Ascending aorta (tissue), 2 donors: ENCODE measurements at places on chromosomes 2 and 18.

- no peak for DNase-seq
Measured at GRCh38 chr2:155026651-155027174, 328.2 kb downstream of the KCNJ3 start.

DNA sequence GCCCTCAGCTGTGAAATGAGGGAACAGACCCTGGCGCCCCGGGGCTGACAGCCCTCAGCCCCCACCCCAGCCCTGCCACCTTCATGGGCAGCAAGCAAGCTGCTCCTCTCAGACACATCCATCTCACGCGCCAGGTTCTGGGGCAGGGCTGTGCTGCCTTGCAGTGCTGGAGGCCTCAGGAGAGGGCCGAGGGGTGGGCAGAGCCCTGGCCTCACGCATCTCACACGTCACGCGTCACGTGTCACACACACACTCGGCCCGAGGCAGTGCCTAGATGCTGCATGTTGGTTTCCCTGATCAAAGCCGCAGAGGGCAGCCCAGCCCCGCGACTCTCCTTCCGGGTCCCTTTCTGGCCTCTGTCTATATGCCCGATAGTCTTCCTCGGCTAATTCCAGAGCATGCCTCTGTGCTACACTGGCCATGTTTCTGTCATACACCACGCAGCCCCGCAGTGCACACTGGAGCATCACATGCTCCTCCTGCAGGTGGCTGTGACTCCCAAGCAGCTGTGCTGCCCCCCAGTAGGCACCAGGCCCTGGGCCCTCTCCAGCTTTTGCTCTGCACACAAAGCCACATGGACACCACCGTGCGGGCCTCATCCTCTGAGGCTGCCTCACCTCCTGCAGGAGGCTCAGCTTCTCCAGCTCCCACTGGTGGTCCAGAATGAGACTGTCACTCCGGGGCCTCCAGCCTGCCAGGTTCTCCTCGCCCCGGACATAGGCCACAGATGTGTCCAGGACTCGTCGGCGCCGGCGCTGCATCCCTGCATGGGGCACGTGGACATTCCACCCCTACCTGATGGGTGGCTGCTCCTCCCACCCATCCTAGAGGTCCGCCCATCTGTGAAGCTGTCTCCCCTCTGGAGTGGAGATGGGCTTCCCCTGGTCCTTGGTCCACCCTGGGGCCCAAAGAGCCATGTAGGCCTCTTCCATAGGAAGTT, 31.4 kb downstream of the AQP12A start:
- no peak for DNase-seq

DNA sequence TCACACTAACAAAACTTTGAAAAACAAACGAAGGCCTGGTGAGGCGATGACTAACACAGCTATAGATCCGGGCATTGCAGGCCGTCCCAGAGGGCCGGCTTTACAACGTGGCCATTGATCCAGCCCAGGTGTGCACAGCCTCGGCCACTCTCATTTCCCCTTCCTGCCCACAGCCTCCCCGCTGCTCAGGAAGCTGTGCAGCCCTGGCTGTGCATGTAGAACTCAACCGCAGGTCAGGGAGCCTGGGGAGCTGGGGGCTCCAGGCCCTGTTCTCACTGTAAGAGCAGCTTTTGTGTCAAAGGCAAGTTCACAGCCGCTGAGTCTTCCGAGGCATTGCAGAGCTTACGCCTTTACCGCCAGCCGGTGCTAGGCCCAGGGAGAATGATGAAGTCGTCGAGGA, 87.2 kb downstream of the LONRF2 start:
- DNase-seq = no peak

- DNase-seq = no peak
Measured at GRCh38 chr2:64640153-64641044, 13.3 kb downstream of the SERTAD2 start.

DNA sequence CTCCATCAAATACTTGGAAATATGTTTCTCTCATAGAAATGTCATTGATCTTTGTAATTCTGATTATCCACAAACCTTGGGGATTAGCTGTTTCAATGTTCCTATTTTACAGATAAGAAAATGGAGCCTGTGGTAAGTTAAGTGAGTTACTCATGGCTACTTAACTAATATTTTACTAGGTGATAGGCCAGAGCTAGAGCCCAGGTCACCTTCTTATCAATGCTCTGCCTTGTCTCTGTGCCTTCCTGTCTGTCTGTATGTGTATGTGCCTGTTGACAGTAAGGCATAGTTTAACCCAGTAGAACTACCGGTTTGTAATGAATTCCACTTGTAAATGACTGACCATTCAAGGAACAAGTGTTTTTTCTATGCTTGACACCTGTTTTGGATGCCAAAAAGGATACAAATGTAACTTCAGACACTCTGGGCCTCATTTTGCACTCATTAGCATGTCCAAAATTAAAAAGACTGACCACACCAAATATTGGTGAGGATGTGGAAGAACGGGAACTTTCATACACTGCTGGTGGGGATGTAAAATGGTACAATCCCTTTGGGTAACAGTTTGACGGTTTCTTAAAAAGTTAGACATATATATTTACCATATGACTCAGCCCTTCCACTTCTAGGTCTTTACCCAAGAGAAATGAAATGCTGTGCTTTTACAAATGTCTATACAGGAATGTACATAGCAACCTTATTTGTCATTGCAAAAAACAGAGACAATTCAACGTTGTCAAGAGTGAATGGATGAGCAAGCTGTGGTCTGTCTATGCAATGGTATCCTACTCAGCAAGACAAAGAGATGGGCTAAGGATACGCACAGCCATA, 19.6 kb upstream of the IL1A start:
- no peak for DNase-seq

DNA sequence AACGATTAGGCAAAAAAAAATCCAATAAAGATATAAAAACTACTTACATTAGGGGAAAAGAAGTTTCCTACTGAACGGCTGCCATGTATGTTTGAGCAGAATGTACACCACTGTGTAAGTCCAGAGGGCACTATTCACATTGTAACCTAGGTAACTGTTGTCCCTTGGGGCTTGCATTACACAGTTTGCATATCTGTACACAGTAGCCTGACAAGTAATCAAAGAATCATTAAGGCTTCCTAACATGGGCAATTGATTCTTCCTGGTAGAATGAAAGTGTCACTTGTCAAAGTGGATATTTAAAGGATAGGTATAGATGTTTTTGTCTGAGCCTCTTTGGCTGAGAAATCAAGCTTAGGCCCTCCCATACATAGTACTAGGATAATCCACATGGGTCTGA, 39.1 kb downstream of the PLEK start:
- DNase-seq = no peak

- no peak for DNase-seq
Measured at GRCh38 chr2:124476291-124476690, 451.2 kb downstream of the CNTNAP5 start.

GRCh38 chr2:29223851-29224692, 108.9 kb downstream of the CLIP4 start:
- DNase-seq = peak; percentile 17

GRCh38 chr2:220736778-220737177, 835.3 kb downstream of the EPHA4 start:
- DNase-seq = no peak

DNA sequence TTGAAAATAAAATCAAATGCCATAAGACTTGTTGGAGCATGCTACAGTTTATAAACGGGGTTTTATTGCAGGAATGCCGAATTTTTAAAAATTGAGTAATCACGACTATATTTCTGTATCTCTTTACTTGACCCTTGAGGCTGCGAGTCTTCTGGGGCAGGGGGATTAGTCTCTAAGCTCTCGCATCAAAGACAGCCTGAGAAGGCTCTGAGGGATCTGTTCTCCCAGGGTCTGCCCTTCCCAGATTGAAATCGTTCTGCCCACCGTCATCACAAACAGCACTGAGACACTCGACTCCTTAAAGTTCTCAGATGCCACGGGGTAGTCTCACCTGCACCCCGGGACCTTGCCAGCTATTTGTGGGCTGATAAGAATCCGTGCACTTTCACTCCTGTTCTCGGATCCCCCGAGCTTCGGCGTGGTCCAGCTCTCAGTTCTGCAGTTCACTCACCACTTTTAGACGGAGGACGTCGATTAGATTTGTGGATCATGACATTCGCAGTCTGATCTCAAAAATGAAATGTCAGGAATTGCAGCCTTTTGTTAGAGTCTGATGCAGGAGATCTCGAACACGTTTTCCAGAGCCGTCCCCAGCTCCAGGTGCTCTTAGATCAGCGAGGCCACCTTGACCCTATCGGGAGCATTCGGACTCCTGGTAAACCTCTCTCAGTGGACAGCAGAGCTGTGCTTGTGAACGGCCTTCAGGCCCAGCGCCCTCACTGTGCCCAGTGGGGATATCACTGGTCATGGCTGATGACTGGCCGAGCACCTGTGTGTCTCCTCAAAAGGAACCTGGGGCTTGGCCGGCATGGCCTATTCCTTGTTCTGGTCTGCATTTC, 43.0 kb downstream of the TWIST2 start:
- no peak for DNase-seq

DNA sequence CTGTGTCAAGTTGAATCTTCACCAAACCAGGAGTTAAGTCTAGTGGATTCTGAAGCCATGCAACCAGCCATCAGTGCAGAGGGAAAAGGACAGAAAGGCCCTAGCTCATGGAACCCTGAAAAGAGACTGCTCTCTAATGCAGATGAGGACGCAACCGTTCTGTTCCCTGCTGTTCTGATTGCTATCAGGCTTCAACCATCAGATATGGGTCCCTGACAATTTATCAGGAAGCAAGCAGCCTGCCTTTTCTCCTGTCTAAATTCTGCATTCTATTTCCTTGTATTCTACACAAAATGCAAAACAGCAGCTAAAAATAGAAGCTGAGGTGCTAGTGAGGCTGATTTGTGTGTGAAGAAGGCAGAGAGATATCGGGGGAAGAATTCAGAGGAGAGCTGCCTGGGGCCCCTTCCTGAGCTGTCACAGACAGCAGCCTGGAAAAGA, 68.4 kb upstream of the RTN4 start:
- no peak for DNase-seq

DNA sequence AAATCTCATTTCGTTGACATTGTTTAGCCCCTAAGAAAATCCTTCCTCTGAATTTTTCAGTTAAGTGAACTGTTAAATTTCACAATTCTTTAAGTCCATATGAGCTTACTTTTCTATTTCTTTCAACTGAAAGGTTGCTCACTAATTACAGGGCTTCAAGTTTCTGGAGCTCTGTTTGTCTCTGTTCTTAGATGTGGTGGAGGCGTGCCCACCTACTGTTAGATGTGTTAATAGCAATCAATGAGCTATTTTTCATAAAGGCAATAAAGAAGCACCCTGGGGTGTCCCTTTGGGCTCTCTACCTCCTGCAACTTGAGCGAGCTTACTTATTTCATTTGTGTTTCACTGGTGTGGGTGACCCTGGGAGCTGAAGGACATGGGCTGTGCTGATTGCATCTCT, 25.0 kb downstream of the CREG2 start:
- DNase-seq = no peak

DNA sequence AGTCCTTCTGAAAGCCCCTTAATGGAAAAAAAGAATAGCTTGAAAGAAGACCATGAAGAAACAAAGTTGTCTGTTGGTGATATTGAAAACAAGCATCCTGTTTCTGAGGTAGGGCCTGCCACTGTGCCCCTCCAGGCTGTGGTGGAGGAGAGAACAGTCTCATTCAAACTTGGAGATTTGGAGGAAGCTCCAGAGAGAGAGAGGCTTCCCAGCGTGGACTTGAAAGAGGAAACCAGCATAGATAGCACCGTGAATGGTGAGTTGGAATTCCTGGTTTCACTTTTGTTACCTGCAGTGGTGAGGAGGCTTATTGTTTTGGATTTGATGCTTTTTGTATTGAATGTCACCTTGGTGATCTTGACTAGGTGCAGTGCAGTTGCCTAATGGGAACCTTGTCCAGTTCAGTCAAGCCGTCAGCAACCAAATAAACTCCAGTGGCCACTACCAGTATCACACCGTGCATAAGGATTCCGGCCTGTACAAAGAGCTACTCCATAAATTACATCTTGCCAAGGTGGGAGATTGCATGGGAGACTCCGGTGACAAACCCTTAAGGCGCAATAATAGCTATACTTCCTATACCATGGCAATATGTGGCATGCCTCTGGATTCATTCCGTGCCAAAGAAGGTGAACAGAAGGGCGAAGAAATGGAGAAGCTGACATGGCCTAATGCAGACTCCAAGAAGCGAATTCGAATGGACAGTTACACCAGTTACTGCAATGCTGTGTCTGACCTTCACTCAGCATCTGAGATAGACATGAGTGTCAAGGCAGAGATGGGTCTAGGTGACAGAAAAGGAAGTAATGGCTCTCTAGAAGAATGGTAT, 13.3 kb downstream of the SLC20A1 start:
- DNase-seq = no peak

GRCh38 chr18:79964330-79965118, at the start of gene HSBP1L1:
TSS of gene HSBP1L1 (plus strand) at chr18:79964643. CDS start at chr18:79964736, 93 bp downstream.
- no peak for DNase-seq

- DNase-seq = peak; percentile 74
Measured at GRCh38 chr2:55159037-55159651, 72.9 kb downstream of the CLHC1 start.

DNA sequence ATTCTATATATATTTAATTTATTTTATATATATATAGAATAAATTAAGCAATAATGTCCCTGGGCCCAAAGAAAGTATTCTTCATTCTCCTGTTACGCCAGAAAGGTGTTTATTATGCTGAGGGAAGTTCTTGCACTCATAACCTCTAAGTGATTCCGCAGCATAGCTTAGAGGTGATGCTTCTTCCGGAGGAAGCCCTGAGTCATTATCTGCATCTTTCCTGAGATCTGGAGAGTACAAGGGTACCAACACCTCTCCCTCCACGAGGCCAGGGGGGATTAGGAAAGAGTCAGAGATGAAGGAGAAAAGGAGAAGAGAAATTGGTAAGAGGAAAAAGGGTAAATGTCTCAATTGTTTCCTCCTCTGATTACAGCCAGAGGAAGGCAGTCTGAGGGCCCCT, 43.1 kb upstream of the RTN4 start:
- no peak for DNase-seq

- DNase-seq = no peak
Measured at GRCh38 chr2:158998551-158999248, 30.3 kb downstream of the TANC1 start.

DNA sequence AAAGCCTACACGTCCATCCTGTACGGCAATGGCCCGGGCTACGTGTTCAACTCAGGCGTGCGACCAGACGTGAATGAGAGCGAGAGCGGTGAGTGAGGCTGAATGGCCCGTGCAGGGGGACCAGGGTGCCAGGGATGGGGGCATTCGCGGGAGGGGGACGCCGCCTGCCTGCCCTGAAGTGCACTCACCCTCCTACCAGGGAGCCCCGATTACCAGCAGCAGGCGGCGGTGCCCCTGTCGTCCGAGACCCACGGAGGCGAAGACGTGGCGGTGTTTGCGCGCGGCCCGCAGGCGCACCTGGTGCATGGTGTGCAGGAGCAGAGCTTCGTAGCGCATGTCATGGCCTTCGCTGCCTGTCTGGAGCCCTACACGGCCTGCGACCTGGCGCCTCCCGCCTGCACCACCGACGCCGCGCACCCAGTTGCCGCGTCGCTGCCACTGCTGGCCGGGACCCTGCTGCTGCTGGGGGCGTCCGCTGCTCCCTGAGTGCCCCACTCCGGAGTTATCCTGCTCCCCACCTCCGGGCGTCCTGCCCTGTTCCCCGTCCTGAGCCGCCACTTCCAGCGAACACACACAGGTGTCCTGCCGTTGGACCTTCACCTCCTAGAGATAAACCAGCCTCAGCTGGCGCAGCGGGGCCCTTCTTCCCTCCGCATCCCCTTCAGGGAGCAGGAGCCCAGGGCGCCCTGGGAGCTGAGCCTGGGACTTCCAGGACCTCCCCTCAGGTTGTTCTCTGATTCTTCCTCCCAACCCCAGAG, 2.9 kb downstream of the ALPI start:
- DNase-seq = peak; percentile 55
